Cerebellum (tissue), 4 donors: ENCODE measurements at places on chromosomes 5 and 9. TPM values are rescaled to one million over a fixed set of nuclear protein-coding genes. Genes with fewer than 3 reads are reported as not detected.

The FABP6 gene
- total RNA-seq: not detected

The SYK gene
- total RNA-seq: 1.5 TPM

The SNX18 gene
- total RNA-seq: 22.5 TPM

The TXNDC8 gene
- total RNA-seq: not detected

The NUTM2G gene
- total RNA-seq: not detected

DNA sequence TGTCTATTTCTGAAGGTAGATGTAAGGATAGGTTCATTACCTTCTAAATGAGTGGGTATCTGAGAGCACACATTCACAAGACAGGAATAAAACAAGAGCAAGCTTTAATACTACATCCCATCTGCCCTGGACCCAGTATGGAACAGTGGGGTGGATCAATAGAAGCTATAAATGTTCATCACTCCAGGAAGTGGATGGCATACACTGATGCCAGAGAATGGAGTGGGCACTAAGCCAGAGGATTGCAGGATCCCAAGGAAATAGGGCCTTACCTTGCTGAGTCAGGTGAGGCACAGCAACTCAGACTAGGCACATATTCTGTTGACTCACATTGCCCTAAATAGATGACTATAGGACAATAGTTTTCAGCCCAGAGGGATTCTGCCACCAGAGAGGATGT is 21.3 kb upstream of the COX7C start:
- no peak for DNase-seq

DNA sequence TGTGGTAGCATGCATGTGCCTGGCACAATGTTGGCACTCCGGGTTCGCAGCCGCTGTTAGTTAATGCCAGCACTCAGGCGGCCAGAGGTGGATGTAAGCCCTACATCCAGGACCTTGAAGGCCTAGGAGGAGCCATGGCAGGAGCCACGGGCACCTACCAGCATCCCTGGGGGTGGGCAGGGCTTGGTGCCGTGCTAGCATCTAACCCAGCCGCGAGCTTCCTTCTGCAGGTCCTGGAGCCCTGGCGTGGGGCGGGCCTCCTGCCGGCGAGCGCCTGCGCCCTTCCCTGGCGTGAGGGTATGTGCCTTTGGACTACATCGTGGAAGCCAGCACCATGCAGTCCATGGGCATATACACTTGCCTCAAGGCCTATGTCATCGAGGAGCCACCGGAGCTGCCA is 53.8 kb downstream of the COL27A1 start:
- DNase-seq: no peak

DNA sequence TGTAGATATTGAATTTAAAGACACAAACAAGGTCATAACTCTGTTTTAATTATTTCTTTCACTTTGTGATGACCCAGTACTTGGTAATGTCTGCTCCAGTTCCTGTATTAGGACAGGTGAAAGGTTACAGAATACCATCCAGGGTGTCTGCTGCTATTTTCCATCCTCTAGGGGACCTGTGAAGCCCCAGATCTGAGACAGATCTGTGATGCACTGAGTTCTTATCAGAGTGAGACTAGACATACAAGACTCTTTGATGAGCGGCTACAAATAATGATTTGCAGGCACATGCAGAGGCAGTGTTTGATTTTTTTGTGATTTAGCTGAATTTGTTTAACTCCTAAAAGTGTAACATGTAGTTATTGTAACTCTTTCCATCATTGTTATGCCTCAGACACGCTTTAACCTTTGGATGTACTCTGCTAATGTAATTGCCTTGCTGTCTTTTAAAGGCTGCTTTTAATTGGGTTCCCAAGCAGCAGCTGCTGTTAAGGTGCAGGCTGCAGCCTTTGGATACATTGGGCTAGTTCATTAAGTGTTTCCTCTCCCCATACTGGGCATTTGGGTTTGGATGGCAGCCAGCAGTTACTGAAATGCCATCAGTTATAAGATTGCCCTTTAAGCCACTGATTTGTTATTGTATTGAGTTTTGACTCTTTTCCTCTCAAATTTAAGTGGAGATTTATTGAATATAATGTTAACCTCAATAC is 63.3 kb downstream of the RASGRF2 start:
- no peak for DNase-seq

GRCh38 chr9:105091004-105091640 is 153.3 kb upstream of the SLC44A1 start:
- no peak for DNase-seq

- no peak for DNase-seq
These were observed 42.0 kb downstream of the BICD2 start for GRCh38 chr9:92722386-92723298.

DNA sequence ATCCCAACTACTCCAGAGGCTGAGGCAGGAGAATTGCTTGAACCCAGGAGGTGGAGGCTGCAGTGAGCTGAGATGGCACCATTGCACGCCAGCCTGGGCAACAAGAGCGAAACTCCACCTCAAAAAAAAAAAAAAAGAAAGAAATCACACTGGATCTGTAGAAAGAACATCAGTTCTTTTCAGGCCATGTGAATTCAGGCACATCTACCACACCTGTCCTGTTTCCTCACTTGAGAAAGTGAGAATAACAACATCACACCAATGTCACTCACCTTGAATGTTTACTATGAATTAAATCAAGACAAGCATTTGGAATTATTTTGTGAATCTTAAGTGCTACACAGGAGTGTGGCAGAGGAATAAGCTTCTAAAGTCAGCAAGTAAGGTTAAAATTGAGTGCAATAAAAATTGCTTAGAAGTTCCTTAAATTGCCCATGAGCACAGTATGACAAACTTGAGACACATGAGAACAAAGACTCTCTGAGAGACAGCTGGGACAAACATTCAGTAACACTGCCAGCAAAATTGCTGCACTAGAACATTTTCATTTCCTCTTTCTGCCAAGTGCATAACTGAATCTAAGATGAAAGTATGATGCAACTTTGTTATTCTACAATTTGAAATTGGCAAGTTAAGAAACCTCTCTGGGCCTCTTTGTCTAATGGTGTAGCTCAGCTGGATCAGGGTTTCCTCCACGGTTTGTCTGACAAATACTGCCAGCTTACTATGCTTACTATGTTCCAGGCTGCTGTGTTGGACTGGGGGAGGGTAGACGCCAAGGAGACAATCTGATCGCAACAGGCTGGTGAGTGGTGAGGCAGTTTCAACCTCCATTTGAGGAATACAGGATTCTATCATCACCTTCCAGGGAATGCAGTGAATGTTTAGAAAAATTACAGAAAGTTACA is 1.9 kb upstream of the RIC1 start:
- DNase-seq: no peak

- no peak for DNase-seq
These were observed 1.3 kb upstream of the NRARP start for GRCh38 chr9:137303151-137303892.

- DNase-seq: no peak
These were observed 231.6 kb upstream of the RPS23 start for GRCh38 chr5:82509762-82510161.

DNA sequence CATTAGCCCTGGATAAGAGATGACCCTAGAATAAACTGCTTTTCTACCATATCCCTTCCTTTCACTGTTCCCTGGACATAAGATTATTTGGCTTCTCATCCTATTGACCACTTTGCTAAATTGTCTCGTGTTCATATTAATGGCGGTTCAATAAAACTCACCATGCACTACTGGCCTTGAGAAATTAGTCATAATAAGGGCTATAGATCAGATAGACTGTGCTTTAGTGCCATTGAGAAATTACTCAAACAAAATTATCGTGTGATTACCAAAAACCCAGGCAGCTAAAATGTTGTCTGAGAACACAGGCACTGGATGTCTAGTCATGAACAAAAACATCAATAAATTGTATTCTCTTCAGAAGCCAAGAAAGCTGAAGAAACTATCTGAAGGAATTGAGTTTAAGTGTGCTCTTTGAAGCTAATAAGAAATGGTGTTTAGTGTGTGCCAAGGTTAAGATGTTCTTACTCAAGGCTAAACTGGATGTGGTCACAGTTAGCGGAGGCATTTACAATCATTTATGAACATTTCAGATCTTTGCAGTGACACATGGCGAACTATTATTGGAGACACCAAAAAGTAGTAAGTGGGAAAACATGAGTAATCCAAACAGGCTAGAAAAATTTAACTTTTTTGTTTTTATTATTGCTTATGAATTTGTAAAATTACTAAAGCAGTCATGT is 460.4 kb upstream of the RORB start:
- no peak for DNase-seq

GRCh38 chr5:126837906-126838539 is 61.1 kb downstream of the LMNB1 start:
- no peak for DNase-seq

DNA sequence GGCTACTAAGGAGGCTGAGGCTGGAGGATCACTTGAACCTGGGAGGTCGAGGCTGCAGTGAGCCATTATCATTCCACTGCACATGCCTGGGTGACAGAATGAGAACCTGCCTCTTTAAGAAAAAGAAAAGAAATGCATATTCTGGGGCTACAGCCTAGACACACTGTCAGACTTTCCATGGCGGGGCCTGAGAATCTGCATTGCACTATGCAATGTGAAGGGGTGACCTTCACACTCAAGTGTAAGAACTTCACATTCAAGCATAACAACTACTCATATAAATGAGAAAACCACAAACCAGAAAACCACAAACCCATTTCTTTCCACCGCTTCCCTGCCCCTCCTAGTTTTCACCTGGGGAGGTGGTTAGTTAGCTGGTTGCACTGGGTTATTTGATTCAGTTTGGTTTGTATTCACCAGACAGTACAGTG is 18.0 kb upstream of the FBP2 start:
- no peak for DNase-seq

DNA sequence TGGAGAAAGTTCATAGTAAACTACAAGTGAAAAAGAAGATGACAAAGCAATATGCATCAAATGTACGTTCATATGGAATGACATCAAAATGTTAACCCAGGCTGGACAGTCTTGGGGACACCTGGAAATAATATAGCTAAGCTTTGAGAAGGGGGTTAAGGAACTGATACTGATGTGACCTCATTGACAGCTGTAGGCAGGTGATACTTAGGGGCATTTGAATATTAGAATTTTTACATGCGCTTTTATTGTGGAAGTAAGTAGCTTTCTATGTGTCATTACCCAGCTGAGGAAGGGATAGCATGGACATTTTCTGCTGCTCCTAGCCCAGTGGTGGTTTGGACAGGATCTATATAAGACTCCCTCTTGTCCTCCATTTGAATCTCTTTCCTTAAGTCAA is 299.7 kb downstream of the CWC27 start:
- DNase-seq: no peak

- DNase-seq: no peak
These were observed 144.7 kb upstream of the IER5L start for GRCh38 chr9:129322641-129323375.

GRCh38 chr5:85591311-85591710 is 1026.4 kb upstream of the COX7C start:
- DNase-seq: no peak

- no peak for DNase-seq
These were observed 74.3 kb downstream of the DCP2 start for GRCh38 chr5:113050721-113051382.

DNA sequence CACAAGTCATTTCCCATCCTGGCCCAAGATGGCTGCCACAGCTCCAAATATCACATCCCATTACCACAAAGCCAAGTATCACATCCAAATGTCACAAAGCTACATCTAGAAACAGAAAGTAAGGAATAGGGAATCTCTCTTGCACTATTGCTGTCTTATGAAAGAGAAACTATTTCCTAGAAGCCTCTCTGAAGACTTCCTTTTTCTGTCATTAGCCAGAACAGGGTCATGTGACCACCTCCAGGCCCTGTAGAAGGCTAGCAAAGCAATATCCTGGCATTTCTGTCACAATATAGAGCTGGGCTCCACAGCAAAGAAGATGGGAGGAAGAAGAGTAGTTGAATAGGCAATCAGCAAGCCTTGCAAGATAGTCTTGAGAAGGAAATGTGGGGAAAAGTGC is 99.2 kb downstream of the SH3TC2 start:
- DNase-seq: no peak

- peak; percentile 41 for DNase-seq
These were observed 69.5 kb upstream of the ANXA1 start for GRCh38 chr9:73081979-73082657.

DNA sequence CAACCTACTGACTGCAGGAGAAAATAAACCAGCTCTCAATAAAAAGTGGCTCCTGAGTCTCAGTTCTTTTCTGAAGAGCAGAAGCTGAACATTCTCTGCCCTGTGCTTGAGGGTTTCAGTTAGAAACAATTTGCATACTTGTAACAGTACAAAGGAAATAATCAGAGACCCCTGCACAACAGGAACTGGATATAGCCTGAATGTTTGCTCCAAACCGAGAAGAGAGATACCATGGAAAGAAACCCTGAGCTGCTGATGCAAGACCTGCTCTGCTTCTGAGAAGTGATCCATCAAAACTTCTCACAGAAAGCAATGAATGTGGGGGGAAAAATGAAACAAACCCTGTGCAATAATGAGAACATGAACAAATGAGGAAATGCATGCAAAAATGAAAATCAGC is 592.9 kb downstream of the SEMA5A start:
- DNase-seq: no peak

GRCh38 chr5:179258001-179258921 is 87.0 kb downstream of the ADAMTS2 start:
- no peak for DNase-seq

DNA sequence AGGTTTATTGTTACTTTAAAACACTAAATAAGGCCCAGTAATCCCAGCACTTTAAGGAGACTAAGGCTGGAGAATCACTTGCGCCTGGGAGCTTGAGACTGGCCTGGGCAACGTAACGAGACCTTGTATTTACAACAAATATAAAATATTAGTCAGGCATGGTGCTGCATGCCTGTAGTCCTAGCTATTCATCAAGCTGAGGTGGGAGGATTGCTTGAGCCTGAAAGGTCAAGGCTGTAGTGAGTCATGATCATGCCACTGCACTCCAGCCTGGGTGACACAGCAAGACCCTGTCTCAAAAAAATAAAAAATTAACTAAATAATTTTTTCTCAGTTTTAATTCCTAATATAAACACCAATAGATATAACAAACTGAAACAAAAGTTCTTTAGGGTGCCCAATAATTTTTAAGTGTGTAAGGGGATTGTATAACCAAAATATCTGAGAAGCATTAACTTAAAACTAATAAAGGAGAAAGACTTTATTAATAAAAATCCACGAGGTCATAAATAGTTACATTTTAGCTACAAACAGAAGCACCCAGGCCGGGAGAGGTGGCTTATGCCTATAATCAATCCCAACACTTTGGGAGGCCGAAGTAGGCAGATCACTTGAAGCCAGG is 32.7 kb downstream of the FAM13B start:
- DNase-seq: no peak

- DNase-seq: no peak
These were observed 187.0 kb upstream of the KCNN2 start for GRCh38 chr5:114174837-114175236.

DNA sequence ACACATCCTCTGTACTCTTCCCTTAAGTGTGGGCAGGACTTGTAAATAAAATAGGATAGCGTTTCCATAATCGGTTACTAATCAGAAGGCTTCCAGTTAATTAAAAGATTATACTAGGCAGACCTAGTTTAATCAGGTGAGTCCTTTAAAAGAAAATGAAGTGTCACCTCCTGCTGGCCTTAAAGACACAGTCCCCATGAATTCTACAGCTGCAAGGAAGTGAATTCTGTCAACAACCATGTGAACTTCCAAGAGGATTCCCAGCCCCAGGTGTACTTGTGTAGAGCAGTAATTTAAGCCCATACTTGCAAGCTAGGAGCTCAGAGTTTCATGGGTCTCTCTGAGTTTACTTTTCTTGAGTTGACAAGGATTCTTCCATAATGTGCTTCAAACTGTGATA is 918.3 kb downstream of the DTWD2 start:
- DNase-seq: no peak
